ENCODE measurements at places on chromosomes 13 and 19. TPM values are rescaled to one million over a fixed set of nuclear protein-coding genes. Genes with fewer than 3 reads are reported as not detected.

DNA sequence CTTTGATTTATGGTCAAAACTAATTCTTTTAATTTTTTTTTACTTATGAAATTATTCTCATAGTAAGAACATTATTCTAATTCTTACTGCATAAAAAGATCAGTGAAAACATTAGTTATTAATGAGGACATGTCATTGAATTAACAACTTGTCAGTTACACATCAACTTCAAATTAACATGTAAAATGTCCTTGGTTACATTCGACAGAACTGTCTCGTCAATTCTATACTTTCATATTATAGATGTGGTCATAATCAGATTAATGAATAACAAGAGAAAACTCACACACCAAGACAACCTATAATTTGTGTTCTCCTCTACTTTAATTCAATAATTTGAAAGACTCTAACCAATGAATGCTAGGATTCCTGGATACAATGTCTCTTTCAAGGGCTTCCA is 66.7 kb downstream of the KATNAL1 start:
- DNase-seq: no peak

GRCh38 chr19:57436417-57436816 is 1.3 kb downstream of the ZNF749 start:
- no peak for DNase-seq

DNA sequence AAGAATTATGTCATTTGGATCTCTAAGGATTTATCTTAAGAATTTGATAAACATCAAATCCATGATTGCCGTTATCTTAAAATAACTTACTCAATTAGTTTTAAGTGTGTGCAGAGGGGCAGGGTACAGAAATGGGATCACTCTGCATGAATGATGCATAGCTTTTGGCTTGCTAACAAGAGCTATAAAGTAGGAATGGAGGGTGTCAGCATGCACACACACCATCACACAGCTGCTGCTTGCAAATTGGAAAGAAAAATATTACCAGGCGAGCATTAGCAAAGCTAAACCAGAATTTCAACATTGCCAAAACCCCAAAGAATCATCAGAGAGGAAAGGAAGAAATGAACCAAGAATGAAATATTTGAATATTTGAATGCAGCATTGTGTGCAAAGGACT is 580.6 kb downstream of the LMO7 start:
- peak; percentile 33 for DNase-seq

DNA sequence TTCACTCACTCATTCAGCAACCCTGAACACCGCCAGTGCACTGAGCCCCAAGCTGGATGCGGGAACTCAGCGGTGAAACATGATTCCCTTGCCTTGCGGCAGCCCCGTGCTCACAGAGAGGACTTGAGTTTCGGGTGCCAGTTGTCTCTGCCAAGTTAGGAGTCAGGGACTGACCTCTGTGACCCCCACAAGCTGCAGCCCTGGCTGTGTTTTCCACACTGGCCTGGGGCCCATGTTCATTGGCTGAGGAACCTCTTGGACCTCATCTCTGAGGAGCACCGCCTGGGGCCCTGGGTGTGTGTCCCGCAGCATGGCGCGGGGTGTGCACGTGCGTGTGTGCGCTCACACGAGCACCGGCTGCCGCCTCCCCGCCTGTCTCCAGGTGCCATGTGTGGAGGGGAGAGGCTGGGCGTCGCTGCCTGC is 31.0 kb downstream of the CAPN12 start:
- peak; percentile 46 for DNase-seq

DNA sequence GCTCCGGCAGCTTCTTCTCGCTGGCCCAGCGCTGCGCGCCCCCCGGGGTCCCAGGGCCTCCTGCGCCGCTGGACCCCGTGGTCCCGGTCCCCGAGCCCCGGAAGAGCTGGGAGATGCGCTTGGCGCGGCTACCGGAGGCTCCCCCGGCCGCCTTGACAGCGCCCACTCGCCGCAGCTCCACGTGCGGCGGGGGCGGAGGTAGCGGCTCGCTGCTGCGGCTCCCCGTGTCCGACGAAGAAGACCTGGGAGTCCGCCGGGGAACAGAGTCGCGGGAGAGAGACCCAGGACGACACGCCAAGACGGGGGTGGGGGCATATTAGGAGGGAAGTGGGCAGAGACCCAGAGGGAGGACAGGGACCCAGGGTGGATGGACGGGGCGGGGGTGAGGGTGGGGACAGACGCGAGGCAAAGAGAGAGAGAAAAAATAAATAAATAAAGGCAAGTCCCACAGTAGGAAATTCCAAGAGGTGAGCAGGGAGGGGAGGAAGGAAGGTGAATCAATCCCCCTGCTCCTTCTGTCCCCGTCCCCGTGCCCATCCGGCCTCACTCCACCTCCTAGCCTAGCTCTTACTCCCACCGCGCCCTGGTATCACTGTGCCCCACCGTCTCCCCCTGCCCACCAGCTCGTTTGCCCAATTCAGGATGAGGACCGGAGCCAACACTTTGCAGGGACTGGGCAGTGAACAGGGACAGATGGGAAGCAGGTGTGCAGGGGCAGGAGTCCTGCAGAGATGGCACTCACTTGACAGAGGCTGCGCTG is 826 bp downstream of the RASIP1 start:
- DNase-seq: no peak

- no peak for DNase-seq
Measured at GRCh38 chr13:67318398-67318797, 88.3 kb upstream of the PCDH9 start.

KL gene
- not detected for total RNA-seq
